ENCODE measurements at places on chromosomes 13 and 19.

DNA sequence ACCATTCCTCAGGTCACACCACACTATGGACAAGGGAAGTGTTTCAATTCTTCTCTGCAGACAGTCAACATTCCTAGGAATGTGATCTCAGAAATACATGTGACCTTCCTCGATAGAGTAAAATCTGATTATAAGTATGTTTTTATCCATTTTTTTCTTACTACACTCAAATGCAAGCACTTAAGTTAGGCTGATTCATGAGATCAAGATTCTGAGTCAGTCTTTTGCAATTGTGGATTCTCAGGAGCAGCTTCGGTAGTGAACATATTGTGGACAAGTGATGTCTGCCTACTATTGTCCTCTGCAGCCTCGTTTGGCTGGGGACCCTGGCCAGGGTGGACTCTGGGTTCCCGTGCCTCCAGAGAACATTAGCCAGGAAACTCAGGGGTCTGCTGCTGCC is 3.2 kb downstream of the SERPINE3 start:
- DNase-seq = no peak

GRCh38 chr19:48868114-48868886 is at the start of gene PLEKHA4:
TSS of gene PLEKHA4 (minus strand) at chr19:48868617. CDS start at chr19:48867620, 997 bp downstream.
- no peak for DNase-seq

DNA sequence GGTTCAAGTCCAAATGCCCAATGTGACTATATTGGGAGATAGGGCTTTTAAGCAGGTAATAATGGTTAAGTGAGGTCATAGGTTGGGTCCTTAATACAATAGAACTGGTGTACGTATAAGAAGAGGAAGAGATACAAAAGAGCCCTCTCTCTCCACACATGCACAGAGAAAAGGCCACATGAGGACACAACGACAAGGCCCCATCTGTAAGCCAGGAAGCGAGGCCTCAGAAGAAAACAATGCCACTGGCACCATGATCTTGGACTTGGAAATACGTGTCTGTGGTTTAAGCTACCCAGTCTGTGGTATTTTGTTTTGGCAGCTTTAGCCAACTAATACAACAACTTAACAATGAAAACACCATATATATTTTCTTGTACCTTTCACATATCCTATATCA is 23.4 kb upstream of the RFC3 start:
- no peak for DNase-seq

DNA sequence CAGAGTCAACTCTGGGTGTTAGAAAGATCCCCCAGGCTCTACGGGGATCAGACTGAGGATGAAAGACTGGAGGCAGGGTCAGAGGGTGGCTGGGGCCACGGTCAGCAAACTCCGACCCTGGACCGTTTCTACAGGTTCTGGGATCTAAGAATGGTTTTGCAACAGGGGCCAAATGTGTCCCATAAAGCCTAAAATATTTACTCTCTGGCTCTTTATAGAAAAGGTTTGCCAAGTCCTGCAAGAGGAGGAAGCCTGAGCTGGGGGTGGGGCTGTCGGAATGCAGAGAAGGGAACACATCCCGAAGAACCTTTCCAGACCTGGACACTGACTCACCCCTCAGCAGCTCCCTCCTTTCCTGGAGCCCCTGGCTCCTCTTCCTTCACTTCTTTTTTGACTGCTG is 20.7 kb downstream of the LIG1 start:
- DNase-seq = no peak

GRCh38 chr13:38657191-38657590 is 29.7 kb upstream of the FREM2 start:
- no peak for DNase-seq

DNA sequence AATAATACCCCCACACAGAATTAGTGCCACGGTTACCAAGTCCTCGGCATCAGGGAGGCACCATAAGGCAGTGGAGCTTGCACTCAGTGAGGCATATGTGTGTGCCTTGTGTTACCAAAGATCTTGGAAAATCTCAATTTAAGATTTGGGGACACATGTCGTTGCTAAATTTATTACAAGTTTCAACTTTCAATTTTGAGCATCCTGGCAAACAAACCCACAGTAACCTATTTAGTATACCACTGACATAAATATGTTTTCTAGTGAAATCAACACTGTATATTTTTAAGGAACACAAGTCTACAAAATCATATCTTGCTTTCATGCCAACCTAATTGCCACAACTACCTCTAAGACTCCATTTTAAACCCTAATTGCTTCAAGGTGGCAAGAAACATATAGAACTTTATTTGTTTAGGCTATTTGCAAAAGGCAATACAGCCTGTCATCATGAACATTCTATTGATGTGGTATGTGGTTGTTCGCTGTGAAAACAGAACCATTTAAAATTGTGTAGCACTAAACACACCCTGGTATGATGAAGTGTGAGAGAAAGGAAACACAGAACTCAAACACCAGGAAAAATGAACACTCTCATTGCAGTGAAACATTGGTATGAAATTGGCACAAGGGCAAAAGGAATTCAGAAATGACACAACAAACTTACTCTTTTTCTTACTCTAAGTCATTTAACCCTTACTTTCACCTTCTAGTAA is 531.1 kb downstream of the IRS2 start:
- no peak for DNase-seq

- no peak for DNase-seq
These were observed 67.3 kb upstream of the SACS start for GRCh38 chr13:23500849-23501248.

GRCh38 chr13:30998136-30999088 is 66.0 kb downstream of the TEX26 start:
- no peak for DNase-seq

DNA sequence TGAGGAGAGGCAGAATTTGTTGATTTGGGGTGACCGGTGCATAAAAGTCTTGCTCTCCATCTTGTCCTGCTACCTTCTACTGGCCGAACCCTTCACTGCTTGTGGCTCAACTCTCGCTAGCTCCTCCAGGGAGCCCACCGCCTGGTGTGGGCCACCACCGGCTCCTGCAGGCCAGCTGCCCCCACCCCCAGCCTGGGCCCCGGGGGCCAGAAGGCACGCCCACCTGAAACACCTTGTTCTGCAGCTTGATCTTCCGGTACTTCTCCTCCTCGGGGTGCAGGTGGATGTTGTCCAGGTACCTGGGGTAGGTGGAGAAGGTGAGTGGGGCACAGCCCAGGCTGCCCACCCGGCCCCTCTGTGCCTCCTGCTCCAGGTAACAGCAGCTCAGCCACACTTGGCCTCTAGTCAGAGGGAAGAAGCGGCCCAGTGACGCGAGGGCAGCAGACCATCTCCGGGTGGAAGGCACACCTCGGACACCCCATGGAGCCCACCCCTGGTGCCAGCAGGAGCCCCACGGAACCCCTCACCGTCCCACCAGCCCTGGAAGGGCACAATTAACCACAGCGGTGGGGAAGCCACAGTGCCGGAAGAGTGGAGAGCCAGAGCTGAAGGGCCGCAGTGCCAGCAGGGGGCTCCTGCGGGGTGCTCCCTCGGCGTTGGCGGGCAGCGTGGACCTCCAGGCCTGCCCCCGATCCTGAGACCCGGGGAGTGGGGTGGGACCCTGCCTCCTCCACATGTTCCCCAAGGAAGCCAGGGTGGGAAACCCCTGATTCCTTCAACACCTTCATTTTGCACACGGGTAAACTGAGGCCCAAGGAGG is 10.1 kb downstream of the UBXN6 start:
- DNase-seq = no peak

DNA sequence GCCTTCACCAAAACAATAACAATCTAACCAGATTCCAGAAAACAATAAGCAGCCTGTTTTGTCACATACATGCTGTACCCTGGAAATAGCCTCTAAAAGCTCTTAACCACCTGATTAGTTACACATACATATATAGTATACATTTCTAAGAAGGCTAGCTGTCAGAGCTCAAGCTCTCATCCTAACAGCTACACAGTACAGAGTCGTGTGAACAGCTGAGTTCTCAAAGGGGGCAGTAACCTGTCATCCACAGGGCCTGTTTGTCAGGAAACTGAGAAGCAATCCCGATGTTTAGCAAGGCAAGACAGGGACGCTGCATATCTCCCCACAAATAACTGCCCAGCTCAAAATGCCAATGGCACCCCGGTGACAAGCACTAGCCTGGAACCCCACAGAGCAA is 56.9 kb downstream of the STK24 start:
- DNase-seq = no peak

DNA sequence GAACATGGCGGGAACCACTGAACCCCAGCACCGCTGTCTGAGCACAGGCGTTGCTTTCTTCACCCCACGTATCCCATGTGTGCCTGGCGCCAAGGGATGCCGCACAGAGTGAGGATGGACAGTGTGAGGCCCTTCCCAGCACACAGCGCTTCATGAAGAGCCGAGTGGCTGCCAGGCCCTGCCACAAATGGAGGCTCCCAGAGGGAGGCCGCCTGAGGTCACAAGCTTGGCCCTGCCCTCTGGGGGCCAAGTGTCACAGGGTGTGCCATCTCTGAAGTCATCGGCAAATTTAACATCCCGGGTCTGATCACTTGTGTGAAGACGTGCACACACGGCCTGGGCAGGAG is 24.4 kb downstream of the MPND start:
- no peak for DNase-seq

- no peak for DNase-seq
These were observed 548.5 kb upstream of the SLC10A2 start for GRCh38 chr13:103614761-103615160.

GRCh38 chr13:74056801-74057542 is 77.2 kb downstream of the KLF12 start:
- no peak for DNase-seq
